Activated CD8-positive, alpha-beta T cell treated with anti-CD3 and anti-CD28 coated beads for 36 hours (primary cell): ENCODE measurements at places on chromosomes 3 and 15.

DNA sequence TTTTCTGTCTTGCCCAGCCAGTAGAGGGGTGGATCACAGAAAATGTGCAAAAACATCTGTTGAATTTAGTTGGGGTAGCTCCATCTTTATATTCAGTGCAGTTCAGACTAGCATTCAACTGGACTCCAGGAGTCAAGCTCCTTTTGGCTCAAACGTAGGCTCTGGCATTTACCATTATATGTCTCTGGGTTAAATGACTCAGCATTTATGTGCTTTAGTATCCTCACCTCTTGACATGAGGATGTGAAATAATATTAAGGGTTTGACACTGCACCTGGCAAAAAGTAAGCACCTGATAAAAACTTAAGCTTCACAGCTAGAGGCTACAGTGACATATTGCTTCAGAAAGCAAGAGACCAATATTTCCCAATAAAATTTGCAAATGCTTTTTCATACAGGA is 14.8 kb downstream of the PRC1 start:
- no peak overlapping the region for H3K4me3 ChIP-seq
- H3K27me3 ChIP-seq, result no peaks in the 10 kb centered on the region
- no peak for DNase-seq
- peak overlapping the region; percentile 48 for H3K27ac ChIP-seq
- H3K36me3 ChIP-seq, result peaks cover 79% of the 10 kb centered on the region

GRCh38 chr3:63437858-63438257 is 159.8 kb downstream of the SYNPR start:
- H3K27me3 ChIP-seq, result peaks cover 6% of the 10 kb centered on the region
- DNase-seq, result no peak
- no peak overlapping the region for H3K27ac ChIP-seq
- no peak overlapping the region for H3K4me3 ChIP-seq

- H3K27ac ChIP-seq, result no peak overlapping the region
- DNase-seq, result no peak
- no peak overlapping the region for H3K4me3 ChIP-seq
Observed at GRCh38 chr15:33581032-33581431, 270.3 kb downstream of the RYR3 start.

DNA sequence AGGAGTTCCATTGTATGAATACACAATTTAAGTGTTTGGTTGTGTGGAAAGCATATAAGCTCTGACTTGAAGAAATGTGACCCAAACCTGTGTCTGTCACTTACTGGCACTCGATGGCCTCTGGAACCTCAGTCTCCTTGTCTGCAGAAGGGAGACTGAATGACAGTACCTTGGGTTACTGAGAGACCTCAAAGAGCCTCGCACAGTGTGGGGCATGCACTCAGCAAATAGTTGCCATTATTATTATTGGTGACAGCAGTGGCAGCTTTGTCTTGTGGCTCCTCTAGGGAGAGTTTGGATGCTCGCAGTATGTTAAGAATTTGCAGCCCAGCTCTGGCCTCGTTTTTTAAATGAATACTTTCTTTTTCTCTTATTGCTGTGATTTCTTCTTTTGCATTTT is 43.4 kb downstream of the EEFSEC start:
- H3K4me3 ChIP-seq, result no peak overlapping the region
- H3K36me3 ChIP-seq, result peaks cover 3% of the 10 kb centered on the region

GRCh38 chr3:31356941-31357340 is 175.8 kb upstream of the STT3B start:
- peak; percentile 9 for DNase-seq
- H3K4me1 ChIP-seq, result peaks cover 9% of the 10 kb centered on the region
- H3K36me3 ChIP-seq, result no peaks in the 10 kb centered on the region
- H3K27ac ChIP-seq, result no peak overlapping the region
- H3K4me3 ChIP-seq, result no peak overlapping the region
